ENCODE measurements at places on chromosomes 13 and 19.

DNA sequence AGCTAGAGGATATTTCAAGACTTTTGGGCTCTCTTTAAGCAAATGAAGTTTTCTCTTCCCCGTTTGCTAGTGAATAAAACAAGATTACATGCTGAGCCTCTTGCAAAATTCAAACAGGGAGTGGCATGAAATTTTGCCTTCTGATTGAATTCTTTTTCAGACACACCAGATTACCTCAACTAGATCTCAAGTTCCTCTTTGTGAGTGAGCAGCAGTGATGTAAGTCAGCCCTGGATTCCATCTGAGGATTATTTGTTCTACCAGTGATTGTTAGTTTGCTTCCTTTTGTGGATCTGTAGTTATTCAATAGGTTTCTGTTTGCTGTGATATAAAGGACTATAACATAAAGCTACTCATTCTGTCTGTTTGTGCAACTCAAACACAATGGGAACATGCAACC lies 407.7 kb downstream of the LMO7 start:
- no peak for DNase-seq

- no peak for DNase-seq
Measured at GRCh38 chr19:46077815-46078167, 37.0 kb upstream of the IGFL4 start.

DNA sequence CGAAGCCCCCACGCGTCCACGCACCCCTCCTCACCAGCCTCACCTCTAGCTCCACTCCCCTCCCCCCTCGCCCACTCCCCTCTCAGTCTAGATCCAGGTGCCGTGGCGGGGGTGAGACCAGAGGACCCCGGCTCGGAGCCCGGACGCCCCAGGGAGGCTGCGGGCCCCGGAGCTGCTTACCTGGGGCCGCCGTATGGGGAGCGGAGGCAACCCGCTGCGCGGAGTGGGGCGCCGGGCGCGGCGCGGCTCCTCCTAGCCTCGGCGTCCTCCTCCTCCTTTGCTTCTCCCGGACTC lies 353 bp downstream of the ENOX1 start:
- DNase-seq, result no peak

DNA sequence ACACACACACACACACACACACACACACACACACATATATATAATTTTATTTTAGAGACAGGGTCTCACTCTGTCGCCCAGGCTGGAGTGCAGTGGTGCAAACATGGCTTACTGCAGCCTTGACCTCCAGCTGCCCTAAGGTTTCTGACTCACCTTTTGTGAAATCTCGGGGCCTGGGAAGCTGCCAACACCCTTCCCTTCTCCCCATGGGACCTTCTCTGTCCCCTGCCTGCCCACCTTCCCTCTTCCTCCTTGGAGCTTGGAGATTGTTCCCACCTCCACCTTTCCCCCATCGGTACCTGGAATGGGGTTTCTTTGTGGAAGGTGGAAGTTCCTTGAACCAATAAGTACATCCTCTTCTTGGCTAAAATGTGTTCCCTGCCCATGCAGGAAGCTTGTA lies 6.3 kb downstream of the ARRDC5 start:
- no peak for DNase-seq

GRCh38 chr19:4580021-4580901 lies 20.8 kb upstream of the SEMA6B start:
- DNase-seq, result no peak

DNA sequence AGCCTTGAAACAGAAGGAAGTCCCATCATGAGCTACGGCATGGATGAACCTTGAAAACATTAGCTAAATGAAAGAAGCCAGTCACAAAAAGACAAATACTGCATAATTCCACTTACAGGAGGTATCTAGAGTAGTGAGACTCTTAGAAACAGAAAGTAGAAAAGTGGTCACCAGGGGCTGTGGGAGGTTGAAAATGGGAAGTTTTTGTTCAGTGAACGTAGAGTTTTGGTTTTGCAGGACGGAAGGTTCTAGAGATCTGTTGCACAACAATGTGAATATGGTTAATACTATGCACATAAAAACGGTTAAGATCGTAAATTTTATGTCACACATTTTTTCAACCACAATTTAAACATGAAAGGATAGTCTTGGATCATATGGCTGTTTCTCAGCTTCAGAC lies 11.9 kb upstream of the SLC10A2 start:
- no peak for DNase-seq

DNA sequence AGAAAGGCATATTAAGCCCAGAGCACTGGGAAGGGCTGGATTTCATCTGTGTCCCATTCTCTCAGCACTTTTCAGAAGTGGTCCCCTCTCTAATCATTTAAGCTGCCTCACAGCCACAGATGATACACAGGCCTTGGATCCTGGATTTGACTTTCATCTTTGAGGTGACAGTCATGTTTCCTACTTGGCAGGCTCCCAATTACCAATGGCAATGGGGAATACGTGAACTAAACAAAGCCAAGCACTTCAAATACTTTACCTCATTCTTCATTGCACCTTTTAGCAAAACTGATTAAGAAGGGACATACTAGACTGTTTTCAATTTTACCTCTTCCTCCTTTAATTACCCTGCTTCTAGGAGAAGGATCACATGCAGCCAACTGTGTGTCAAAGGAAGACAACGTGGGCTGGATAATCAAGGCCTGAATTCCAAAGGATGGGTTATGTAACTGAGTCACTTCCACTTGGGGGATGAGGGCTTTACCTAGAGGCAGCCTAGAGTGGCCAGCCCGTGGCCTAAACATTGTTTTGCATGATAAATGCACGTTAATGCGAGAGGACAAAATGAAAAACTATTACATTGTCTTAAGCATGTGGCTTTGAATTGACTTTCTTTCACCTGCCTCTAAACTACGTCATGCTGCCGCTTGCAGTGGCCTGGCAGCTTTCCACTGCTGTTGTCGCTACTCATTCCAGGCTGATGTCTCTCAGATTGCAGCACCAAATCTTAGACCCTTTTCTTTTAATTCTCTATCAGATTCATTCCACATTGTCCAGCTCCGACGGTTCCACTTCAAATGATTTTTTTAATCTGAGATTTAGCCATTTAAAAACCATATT lies 95.0 kb downstream of the KCTD12 start:
- DNase-seq, result no peak

GRCh38 chr13:67100730-67101129 lies 129.4 kb downstream of the PCDH9 start:
- DNase-seq, result no peak

GRCh38 chr19:41701401-41702075 lies 6.9 kb upstream of the CEACAM5 start:
- DNase-seq, result no peak

DNA sequence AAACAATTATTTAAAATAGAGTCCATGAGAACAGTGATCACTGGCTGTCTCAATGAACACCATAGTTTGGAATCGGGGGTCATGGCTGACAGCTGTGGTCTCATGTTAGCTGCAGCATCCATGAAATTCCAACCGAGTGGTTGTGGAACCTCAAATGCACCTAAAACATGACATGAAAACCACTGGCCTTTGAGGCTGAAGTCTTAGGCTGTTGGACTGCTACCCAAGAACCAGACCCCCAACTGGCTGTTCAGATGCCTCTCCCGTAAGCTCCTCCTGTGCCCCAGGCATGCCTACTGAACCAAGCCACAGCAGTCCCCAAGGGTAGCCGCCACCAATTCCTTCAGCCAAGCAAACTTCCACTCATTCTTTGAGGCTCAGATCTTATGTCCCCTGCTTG lies 50.5 kb downstream of the ATP7B start:
- no peak for DNase-seq

All from pulmonary artery endothelial cell (primary cell).